ENCODE measurements at places on chromosomes 1 and 21. TPM values are rescaled to one million over a fixed set of nuclear protein-coding genes. Genes with fewer than 3 reads are reported as not detected.

GRCh38 chr1:181783208-181783607 is 278.3 kb downstream of the ZNF648 start:
- no peak for DNase-seq
- no peaks in the 10 kb centered on the region for H3K27me3 ChIP-seq
- no peak overlapping the region for H3K4me3 ChIP-seq
- no peaks in the 10 kb centered on the region for H3K4me1 ChIP-seq
- H3K27ac ChIP-seq = no peak overlapping the region

DNA sequence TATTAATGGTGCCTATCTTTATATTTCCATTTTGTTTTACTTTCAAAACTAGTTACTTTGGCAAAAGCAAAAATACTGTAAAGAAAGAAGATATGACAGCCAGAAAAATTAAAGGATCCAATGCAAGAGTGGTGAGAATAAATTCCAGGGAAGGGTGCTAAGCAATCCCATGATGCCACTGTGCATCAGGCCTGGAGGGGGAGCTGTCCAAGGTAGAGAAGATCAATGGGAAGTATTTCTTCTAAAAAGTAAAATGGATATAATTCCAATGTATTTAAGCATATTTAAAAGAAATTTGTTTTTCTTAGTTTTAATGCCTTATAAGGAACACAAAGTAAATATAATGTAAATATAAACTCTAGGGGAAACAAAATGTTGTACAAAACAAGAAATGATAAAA is 1382.2 kb upstream of the B3GALT2 start:
- H3K4me1 ChIP-seq = no peaks in the 10 kb centered on the region
- H3K27me3 ChIP-seq = no peaks in the 10 kb centered on the region
- H3K27ac ChIP-seq = no peak overlapping the region

DNA sequence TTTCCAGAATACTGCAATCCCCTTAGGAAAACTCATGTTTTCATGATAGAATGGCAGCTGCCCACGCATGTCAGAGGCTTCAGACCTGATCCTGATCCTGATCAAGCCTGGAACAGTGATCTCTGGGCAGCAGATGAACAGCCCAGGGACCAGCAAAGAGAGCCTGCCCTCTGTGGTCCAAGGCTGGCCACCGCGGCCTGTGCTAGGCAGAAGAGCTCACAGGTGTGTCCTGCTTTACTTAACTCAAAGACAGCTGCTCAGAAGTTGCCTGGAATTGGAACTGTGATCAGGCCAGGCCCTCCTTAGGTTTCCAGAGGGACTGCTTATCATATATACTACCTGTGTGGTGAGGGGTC is 21.2 kb upstream of the BCAR3 start:
- H3K27me3 ChIP-seq = no peaks in the 10 kb centered on the region
- H3K36me3 ChIP-seq = no peaks in the 10 kb centered on the region
- no peak overlapping the region for H3K4me3 ChIP-seq
- DNase-seq = no peak

DNA sequence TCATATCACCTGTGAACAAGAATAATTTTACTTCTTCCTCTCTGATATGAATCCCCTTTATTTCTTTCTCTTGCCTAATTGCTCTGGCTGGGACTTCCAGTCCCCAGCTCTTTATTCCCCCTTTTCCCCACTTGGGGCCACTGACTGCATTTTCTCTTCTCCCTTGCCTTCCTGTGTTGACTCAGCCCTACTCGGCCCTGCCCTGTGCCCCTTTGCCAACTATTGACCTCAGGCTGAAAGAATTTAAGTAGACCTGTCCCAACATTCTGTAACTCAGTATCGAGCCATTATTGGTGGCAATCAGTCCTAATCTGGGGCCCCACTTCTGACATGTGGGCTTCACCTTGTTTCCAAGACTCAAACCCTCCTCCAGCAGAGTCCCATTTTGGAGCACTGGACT is 60.6 kb upstream of the STUM start:
- H3K4me3 ChIP-seq = no peak overlapping the region
- no peak for DNase-seq
- H3K4me1 ChIP-seq = no peaks in the 10 kb centered on the region
- no peaks in the 10 kb centered on the region for H3K36me3 ChIP-seq

DNA sequence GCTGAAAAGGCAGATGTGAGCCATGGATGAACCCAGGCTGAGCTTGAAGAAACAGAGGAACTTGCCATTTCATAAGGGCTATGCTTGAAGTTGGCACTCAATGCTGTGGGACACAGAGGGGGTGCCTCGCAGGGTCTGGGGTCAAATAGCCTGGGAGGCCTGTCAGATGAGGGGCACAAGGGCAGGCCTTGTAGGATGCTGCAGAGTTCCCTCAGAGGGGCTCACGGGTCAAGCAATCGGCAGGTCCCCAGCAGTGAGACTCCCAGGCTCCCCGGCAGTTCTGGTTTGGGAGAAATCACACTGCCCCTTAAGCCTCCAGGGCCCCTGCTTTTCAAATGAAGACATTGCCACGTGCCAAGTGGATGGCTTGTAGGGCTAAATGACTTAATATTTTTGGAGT is 116.7 kb upstream of the GRIK3 start:
- H3K27me3 ChIP-seq = no peaks in the 10 kb centered on the region
- no peaks in the 10 kb centered on the region for H3K36me3 ChIP-seq
- no peak overlapping the region for H3K27ac ChIP-seq

DNA sequence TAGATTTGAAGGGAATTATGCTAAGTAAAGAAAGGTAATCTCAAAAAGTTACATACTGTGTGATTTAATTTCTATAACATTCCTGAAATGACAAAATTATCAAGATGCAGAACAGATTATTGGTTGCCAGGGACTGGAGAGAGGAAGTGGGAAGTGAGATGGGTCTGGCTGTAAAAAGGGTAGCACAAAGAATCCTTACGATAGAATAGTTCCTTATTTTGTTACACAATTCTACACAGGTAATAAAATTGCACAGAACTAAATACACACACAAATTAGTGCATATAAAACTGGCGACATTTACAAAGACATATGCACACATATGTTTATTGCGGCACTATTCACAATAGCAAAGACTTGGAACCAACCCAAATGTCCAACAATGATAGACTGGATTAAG is 33.5 kb downstream of the ZNF684 start:
- no peaks in the 10 kb centered on the region for H3K36me3 ChIP-seq
- no peak overlapping the region for H3K27ac ChIP-seq

- peaks cover 2% of the 10 kb centered on the region for H3K36me3 ChIP-seq
- no peak for DNase-seq
- no peak overlapping the region for H3K4me3 ChIP-seq
- H3K27ac ChIP-seq = no peak overlapping the region
These were observed 84.4 kb downstream of the MACF1 start for GRCh38 chr1:39288735-39289465.

DNA sequence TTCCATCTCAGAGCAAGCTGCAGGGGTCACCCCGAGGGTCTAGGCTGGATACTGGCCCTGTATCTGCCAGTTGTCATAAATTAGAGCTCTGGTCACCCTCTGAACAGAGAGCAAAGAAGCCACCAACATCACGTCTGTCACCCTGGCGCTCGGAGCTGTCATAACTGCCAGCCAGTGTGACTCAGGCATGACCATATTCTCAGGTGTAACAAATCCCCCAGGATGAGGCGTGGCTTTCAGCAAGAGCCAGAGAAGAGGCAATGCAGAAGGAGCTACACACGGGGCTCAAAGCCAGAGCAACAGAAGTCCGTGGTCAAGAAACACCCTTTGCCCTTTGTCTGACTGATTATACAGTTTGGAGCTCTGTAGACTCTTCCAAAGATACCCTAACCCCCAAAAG is 40.0 kb downstream of the PRAMEF20 start:
- H3K4me3 ChIP-seq = no peak overlapping the region
- H3K27me3 ChIP-seq = no peaks in the 10 kb centered on the region
- no peaks in the 10 kb centered on the region for H3K36me3 ChIP-seq
- H3K27ac ChIP-seq = no peak overlapping the region

- no peaks in the 10 kb centered on the region for H3K4me1 ChIP-seq
- H3K27me3 ChIP-seq = no peaks in the 10 kb centered on the region
These were observed 19.6 kb downstream of the SCMH1 start for GRCh38 chr1:41222496-41222895.

DNA sequence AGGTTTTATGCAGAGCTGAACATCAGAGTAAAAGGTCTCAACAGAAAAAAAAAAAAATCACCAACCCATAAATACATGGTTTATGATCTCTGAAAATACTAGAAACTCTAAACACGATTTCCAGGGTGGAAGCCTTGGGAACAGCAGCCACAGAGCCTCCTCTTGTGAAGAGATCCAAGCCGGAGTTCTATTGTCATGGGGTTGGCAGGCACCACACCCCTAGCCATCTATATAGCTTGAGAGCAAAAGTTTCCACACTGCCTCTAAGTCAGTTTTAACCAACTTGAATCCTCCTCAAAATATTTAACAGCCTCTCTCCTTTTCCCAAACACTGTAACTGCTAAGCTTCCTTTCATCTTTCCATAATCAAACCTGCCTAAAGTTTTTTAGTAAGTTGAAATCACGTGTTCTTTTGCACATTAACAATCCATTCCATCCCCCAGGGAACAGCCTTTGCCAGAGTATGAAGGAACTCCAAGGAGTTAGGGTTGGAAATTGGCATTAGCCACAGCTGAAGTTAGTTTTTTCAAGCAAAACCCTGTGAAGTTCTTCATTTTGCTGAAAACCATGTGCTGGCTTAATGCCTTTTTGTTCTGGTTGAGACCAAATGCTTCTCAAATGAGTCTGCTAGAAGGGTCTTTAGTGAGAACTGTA is 13.8 kb upstream of the SEC16B start:
- no peak for DNase-seq
- no peak overlapping the region for H3K27ac ChIP-seq
- no peaks in the 10 kb centered on the region for H3K4me1 ChIP-seq
- H3K27me3 ChIP-seq = no peaks in the 10 kb centered on the region
- no peak overlapping the region for H3K4me3 ChIP-seq

GRCh38 chr1:219773775-219774174 is 154.6 kb downstream of the SLC30A10 start:
- H3K27ac ChIP-seq = no peak overlapping the region
- no peak overlapping the region for H3K4me3 ChIP-seq
- no peaks in the 10 kb centered on the region for H3K27me3 ChIP-seq

DNA sequence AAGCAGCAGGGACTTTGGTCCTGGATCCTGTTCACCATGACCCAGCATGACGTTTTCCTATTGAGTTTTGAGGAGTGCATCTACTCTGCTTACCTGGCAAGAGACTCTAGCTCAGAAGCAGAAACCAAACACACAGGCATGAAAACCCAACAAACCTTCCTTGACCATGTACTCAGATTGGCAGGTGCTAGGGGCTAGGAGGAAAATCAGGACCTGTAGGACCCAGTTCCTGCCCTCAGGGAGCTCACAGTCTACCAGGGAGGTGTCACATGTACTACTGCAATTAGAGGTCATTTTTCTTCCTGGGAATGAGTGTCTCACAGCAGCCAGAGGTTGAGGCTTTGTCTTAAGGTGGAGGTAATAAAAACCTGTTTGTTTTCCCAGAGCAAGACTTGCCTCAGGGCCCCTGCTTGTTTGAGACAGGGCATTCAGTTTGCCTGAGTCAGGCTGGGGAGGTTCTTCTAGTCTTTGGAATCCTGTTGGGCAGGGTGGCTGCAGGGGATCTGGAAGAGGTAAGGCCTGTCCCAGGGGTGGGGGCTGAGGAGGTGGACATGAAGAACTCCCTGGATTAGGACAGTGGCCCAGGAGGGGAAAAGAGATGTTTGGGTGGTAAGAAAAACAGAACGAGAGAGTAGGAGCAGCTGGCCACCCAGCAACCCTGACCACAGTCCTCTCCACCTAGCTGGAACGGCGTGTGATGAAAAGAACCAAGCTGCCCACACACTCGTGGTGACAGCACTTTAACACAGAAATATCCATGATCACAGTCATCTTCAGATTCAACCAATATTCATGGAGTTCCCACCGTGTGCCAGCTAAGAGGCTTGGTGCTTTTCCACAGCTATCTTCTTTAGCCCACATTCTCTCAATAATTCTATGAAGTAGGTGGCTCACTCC is 30.8 kb downstream of the IER5 start:
- no peaks in the 10 kb centered on the region for H3K27me3 ChIP-seq
- DNase-seq = no peak
- no peaks in the 10 kb centered on the region for H3K36me3 ChIP-seq
- H3K27ac ChIP-seq = no peak overlapping the region

- peaks cover 3% of the 10 kb centered on the region for H3K36me3 ChIP-seq
- no peaks in the 10 kb centered on the region for H3K4me1 ChIP-seq
- H3K27ac ChIP-seq = no peak overlapping the region
- no peak overlapping the region for H3K4me3 ChIP-seq
- DNase-seq = no peak
These were observed 29.5 kb downstream of the RNF11 start for GRCh38 chr1:51265618-51266017.

DNA sequence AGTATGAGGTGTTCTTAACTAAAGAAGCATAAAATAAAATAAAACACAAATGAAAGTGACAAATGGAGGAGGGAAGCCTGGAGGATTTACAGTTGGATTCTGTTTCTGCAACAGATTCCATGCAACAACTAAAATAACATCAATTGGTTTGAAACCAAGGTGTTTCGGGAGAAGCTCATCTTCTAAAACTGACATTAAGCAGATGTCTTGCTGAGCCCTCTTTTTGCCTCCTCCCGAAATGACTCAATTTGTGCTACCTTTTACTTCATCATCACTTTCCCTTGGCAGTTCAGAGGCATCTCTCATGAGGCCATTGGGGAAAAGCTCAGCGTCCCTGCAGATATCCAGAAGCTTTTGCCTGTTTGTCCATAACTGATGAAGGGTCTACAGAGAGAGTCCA is 121.6 kb upstream of the ADAR start:
- H3K36me3 ChIP-seq = no peaks in the 10 kb centered on the region
- H3K27me3 ChIP-seq = no peaks in the 10 kb centered on the region
- no peaks in the 10 kb centered on the region for H3K4me1 ChIP-seq
- no peak overlapping the region for H3K4me3 ChIP-seq
- no peak overlapping the region for H3K27ac ChIP-seq
- DNase-seq = no peak

DNA sequence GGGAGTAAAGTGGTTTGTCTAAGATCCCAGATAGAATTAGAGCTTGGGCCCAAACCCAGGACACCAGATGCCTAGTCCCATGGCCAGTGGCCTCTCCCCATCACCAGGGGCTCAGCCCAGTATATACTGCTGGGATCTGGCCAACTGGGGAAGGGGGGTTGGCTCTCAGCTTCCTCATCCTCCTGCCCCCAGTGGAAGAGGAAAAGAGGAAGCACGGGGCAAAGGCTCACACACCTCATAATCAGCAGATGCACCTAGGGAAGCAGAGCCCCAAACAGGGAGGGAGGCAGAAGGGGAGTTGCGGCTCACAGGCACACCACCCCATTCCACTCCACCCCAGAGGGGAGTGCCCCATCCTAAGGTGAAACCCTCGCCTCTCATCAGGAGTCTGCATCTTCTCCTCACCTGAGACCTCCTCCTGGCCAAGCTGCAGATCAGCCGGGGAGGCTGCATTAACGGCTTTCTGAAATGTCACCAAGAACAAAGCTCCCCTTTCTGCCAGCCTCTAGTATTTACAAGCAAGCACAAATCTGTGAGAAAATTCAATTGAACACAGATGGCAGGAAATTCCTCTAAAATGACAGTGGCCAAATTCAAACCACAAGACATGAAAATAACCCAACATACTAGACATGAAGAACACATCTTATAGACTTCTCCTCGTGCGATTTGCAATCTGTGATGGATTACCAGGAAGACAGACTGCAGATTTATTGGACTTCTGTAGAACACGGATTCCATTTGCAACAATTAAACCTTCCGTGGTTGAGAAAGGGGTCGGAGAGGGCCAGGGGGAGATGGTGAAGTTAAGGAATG is 82.8 kb downstream of the GLIS1 start:
- H3K27ac ChIP-seq = no peak overlapping the region
- H3K36me3 ChIP-seq = no peaks in the 10 kb centered on the region
- H3K4me3 ChIP-seq = no peak overlapping the region
- H3K27me3 ChIP-seq = no peaks in the 10 kb centered on the region
- H3K4me1 ChIP-seq = no peaks in the 10 kb centered on the region
- peak; percentile 13 for DNase-seq

Gene CTTNBP2NL
- total RNA-seq = 3.7 TPM

Gene MRPL39
- 20.4 TPM for total RNA-seq

Gene RNF2
- 6.2 TPM for total RNA-seq

Gene LORICRIN
- not detected for total RNA-seq
